ENCODE measurements at places on chromosomes 12 and 14.

DNA sequence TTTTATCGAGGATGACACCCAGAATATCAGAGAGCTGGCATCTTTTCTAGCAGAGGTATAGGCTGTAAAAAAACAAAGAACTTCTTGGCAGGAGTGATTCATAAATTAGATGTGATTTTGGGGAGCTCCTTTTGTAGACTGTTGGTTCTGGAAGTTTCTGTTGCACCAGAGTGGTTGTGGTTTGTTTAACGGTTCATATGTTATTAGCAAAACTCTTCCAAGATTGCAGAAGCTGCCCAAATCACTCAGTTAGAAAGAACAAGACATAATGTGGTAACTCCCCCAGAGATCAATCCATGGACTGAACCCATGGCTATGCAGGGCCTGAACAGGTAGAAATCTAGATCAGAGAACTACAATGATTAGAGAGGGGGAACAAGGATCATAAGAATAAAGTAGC, 6.7 kb upstream of the RNASE10 start:
- no peak for DNase-seq

DNA sequence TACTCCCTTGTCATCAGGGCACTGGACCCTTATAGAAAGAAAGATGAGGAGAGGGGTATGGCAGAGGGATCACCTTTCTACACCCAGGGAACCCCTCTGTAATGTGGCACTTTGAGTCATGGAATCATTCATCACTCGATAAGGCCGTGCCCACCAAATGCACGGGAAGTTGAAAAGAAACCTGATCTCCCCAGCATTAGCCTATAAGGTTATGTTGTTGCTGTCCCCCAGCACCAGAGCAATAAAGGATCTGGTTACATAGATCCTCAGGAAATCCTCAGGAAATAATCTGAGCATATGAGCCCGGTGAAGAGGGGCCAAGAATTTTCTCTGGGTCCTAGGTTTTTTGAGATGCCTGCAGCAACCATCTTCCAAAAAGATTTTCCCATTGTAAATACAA, 148.8 kb upstream of the CRY1 start:
- no peak for DNase-seq

GRCh38 chr12:26396402-26396801, 201.0 kb downstream of the SSPN start:
- no peak for DNase-seq

DNA sequence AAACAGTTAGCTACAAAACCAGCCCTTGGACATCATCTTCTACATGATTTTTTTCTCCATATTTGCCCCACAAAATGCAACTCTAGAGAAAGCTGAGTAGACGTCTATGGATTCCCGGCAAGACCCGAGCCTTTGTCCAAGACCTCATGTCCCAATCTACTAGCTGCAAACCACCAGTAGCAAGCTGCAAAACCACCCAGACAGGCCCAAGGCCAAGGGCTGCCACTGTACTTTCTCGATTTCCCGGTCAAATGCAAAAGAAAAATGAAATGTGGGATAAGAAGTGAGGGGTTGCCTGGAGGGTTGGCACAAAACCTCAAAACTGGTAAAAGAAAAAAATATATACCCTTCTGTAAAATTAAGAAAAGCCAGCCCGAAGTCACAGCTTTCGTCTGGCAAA, 2.9 kb upstream of the SIX6 start:
- DNase-seq, result no peak

GRCh38 chr14:80615831-80616230, 325.7 kb downstream of the CEP128 start:
- DNase-seq, result no peak

- no peak for DNase-seq
These were observed 413.4 kb downstream of the BCL11B start for GRCh38 chr14:98858561-98858960.

DNA sequence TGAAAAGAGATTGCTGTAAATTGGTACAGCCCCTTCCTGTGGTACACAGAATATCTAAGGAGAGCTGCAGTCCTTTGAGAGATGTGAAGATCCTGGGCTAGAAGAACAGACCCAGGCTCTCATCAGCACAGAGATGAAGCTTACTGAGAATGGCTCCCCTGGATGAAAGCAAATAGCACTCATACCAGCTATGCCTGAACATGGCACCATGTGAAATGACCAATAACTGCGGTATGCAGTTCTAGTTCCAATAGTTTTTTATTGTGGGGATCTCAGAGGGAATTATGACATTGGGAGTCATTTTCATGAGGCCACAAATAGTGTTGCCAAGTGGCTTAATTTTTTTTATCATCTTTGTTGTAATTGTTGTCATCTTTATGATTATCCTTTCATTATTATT, 15.4 kb upstream of the TRHDE start:
- DNase-seq, result no peak
